ENCODE measurements at places on chromosomes 5 and 9.

DNA sequence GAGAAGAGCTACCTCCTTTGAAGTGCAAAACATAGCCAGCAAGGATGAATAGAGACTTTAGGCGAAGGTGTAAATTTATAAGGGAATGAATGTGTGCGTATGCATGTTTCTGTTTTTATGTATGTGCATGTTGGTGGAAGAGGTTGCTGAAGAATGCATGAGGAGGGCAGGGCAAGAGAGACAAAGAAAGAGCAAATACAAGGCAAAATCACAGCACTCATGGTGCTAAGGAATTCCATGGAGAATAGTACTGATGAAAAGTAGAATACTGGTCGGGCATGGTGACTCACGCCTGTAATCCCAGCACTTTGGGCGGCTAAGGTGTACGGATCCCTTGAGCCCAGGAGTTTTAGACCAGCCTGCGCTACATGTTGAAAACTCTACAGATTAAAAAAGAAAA lies 762.1 kb upstream of the PTPRD start:
- DNase-seq: no peak

- no peak for DNase-seq
Measured at GRCh38 chr5:59357381-59357977, 536.0 kb downstream of the PDE4D start.

DNA sequence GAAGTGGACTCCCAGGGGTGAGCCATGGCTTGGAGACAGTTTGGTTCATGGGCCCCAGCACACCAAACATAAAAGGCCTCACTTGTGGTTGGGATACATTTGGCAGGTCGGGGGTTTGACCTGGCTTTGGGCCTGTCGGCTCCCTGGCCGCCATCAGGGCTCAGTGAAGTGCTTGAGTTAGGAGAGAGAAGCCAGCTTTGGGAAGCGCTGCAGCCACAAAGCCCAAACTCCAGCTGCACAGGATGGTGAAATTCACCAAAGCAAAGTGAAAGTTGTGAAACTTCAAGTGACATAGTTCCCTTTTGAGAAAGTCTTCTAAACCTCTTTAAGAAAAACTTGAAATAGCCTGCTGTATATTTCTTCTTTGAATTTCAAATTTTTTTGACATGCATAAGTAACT lies 27.5 kb downstream of the SLC46A2 start:
- DNase-seq: no peak

- DNase-seq: no peak
Measured at GRCh38 chr5:128782446-128782845, 182.8 kb upstream of the SLC27A6 start.

GRCh38 chr5:147611483-147611882 lies 101.6 kb upstream of the DPYSL3 start:
- DNase-seq: no peak

DNA sequence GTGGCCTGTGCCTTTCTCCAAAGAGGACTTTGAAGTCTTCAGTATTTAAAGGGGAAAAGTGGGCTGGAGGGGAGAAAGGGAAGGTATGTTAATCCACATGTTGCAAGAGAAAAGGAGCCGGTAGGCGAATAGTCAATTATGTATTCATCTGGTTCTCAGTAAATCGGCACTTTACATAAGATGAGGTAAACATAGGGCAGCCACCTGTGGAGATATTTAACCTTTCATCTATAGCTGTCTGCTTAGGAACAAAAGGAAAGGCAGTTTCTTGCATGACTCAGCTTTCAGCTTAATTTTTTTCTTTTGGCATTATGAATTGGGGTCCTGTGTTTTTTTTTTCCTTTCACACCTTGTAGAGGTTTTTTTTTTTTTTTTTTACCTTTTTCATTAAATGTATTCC lies 42.2 kb downstream of the FGD3 start:
- no peak for DNase-seq

- DNase-seq: no peak
Measured at GRCh38 chr5:103228588-103228987, 30.0 kb upstream of the MACIR start.

DNA sequence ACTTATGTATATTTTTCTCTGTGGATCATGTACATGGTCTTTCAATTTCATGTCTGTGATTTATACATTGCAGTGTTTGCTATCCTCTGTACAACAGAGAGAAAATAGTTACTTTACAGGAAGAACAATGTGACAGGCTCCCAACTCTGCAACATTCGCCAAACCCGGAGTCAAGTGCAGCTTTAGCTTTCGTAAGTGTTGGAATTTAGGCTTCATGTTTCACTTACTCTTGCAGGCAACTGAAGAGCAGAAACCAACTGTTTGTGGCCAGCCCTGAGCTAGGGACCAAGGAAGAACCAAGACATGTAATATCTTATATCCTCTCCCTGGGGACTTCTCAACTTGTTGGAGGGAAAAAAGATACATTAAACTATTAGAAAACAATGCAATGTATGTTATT lies 147.9 kb downstream of the C5orf15 start:
- no peak for DNase-seq

GRCh38 chr9:128280084-128280622 lies 4.1 kb downstream of the SWI5 start:
- no peak for DNase-seq

- no peak for DNase-seq
Measured at GRCh38 chr5:136260656-136261055, 67.7 kb upstream of the SMIM32 start.

- no peak for DNase-seq
Measured at GRCh38 chr5:84685121-84685894, 300.6 kb upstream of the EDIL3 start.

- DNase-seq: no peak
Measured at GRCh38 chr9:18229992-18230676, 243.8 kb upstream of the ADAMTSL1 start.

DNA sequence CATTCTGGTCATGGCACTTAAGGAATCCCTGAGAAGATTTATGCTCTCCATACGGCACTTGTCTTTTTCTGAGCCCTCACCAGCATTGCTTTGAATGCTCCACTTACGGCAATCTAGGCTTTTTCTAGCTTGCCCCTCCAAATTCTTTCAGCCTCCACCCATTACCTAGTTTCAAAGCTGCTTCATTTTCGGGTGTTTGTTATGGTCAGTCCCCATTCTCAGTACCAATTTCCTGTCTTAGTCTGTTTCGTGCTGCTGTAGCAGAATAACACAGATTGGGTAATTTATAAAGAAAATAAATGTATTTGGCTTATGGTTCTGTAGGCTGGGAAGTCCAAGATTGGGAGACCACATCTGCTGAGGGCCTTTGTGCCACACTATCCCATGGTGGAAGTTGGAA lies 42.0 kb downstream of the ARHGEF28 start:
- no peak for DNase-seq

- no peak for DNase-seq
Measured at GRCh38 chr5:65015767-65016166, 247.0 kb downstream of the CWC27 start.

GRCh38 chr9:135301271-135302263 lies 178.0 kb upstream of the PPP1R26 start:
- DNase-seq: no peak

DNA sequence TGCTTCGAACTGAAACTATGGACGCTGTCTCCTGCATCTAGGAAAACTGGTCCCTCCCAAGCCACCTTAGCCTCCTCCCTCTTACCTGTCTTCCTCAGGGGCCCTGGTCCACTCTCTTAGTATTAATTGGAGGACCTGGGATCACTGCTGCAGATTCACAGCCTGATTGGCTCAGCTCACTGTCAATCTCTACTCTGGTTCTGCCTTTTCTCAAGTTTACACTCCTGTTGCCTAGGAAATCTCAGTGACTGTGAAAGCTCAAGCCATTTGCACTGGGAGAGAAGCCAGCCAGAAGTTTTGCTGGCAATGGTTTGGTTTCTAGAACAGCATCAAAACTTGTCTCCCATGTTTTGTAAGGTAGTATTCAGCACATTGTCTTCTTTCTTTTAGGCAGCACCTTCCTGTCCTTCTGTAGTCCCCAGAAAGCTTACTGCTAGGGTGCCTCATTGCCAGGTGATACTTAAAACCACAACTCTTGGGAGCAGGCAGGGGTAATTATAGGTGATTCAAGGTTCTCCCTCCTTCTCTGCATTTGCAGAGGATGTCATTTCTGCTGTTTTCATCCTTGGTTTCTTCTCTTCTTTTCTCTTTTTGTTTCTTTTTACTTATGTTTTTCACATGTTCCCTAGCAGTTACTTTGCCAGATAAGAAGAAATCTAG lies at the start of gene CAPSL:
TSS of gene CAPSL (minus strand) at position 55 of the 660 bp plus-strand sequence. CDS start 17,502 bp downstream, outside the sequence.
- no peak for DNase-seq

- DNase-seq: no peak
Measured at GRCh38 chr5:58706736-58707135, 123.9 kb downstream of the RAB3C start.

DNA sequence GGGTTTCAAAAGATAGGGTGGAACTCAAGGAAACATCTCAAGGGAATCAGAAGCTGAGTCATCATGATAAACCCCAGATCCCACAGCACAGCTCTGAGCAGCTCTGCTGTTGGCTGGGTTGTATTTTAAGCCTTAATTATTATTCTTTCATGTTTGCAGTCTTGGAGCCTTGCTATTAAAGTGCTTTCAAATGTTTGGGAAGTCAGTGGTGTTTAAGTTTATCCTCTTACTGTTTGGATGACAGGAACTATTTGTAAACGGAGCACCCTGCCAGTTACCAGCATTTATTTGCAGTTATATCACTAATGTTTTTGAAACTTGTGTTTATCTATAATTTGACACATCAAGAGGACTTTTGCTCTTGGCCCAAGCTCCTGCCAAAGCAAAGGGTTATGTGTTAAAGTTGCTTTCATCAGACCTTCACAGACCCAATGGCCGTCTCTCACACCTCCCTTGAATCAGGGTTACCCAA lies 141.1 kb upstream of the SPDL1 start:
- no peak for DNase-seq

GRCh38 chr5:84274585-84275468 lies 109.9 kb downstream of the EDIL3 start:
- no peak for DNase-seq

- DNase-seq: no peak
Measured at GRCh38 chr5:93161661-93162654, 419.1 kb downstream of the NR2F1-AS1 start.

DNA sequence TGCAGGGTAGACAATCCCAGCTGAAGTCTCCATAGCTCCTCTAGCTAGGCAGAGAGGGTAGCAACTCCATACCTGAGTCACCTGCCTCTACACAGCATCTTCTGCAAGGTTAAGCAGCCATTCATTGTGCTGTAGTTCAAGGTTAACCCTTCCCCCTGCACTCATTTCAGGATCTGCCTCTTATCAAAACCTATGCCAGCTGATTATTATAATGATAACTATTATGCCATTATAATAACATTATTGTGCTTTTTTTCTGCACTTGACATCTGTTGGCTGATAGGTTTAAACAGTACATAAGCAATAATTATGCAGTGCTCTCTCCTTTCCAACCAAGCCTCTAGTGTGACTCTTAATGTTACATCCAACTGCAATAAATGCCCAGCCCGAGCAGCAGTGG lies 17.3 kb downstream of the SIL1 start:
- DNase-seq: no peak

- no peak for DNase-seq
Measured at GRCh38 chr5:140966293-140967225, at the start of gene PCDHAC2. PCDHAC2 (plus strand) TSS chr5:140966476; CDS start chr5:140966767, 291 bp downstream.

GRCh38 chr5:121088341-121088740 lies 624.2 kb downstream of the PRR16 start:
- DNase-seq: no peak

- DNase-seq: no peak
Measured at GRCh38 chr5:160297776-160298175, 14.6 kb downstream of the CCNJL start.

- no peak for DNase-seq
Measured at GRCh38 chr5:89686081-89686765, 723.3 kb downstream of the CETN3 start.

DNA sequence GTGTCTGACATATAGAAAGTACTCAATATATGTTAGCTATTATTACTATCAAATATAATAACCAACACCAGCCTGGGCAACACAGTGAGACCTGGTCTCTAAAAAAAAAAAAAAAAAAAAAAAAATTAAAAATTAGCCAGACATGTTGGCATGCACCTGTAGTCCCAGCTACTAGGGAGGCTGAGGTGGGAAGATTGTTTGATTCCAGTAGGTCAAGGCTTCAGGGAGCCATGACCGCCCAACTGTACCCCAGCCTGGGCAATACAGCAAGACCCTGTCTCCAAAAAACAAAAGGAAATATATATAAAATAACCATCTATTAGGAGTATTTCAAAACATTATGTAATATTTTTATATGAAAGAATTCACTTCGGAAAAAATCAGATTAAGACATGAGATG lies 40.6 kb downstream of the CLINT1 start:
- no peak for DNase-seq

GRCh38 chr5:17221843-17222636 lies 4.6 kb downstream of the BASP1 start:
- no peak for DNase-seq

DNA sequence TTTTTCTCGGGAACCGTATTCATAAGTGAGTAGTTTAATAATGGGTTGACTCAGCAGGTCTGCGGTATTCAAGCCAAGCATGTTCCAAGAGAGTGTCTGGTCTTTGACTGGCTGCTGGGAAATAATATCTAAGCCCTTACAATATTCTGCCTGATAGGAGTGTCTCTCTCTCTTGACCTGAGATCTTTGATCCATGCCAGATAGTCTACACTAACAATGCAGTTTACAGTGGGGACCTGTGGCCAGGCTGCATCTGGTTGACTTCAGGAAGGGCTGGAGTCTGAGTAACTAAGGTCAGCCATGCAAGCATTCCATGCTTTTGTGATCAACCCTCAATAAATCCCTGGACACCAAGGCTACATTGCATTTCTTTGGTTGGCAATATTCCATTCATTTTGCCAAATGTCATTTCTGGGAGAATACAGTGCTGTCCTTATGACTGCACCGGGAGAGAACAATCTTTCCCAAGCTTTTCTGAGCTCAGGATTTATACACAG lies 195.5 kb downstream of the SEMA5A start:
- no peak for DNase-seq

- DNase-seq: no peak
Measured at GRCh38 chr5:139686706-139687441, 38.7 kb downstream of the CXXC5 start.

DNA sequence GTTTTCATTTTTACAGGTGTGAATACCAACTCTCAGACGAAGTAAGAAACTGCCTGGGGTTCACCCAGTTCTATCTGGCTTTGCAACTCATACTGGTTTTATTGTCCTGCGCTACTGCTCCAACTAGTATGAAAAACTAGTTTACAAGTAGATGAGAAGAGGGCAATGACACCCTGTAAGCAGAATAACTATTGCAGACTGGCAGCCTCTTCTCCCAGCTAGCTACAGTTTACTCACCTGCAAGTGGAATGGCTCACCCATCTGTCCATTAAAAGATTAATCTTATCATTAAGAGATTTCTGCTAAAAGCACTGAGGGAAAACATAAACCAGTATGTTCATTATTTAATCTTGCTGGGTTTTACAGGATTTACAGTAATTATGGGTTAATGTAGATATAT lies 113.4 kb downstream of the FRMD3 start:
- no peak for DNase-seq
